ENCODE measurements at places on chromosomes 12 and 14.

- DNase-seq, result no peak
Measured at GRCh38 chr14:50520947-50521815, 11.2 kb downstream of the MAP4K5 start.

DNA sequence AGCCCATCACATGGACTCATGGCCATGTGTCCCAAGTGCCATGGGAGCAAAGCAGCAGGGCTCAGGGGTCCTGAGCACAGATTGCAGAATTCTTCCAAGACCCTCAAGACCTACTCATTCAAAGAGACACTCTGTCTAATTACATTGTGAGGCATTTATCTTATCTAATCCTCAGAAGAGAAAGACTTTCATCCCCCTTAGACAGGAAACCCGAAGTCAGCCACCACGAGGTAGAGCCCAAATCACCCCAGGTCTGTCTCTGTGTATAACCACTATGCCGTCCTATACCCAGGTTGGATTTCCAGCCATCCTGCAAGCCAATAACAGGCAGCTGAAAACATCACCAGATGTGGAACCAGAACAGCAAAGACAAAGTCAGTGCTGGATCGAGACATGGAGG is 8.9 kb upstream of the BCL11B start:
- no peak for DNase-seq

GRCh38 chr14:45819107-45819506 is 566.1 kb upstream of the MIS18BP1 start:
- DNase-seq, result no peak

DNA sequence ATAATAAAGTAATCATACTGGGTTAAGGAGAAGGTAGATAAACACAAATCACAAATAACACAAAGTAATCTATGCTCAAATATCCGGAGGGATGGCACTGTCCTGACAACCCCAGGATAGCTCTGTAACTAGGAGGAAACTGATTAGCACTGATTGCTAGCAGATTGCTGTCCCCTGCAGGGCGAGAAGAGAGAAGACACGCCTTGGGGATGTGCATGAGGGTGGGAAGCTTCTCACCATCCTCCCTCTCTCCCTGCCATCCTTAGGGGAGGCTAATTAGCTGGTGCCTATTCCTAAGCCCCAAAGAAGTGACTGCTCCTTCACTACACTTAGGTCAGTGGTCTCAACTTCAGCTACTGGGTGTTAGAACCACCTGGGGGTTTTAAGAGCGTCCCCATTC is 27.0 kb upstream of the TMEM260 start:
- no peak for DNase-seq

GRCh38 chr14:36852981-36853691 is 191.5 kb downstream of the PAX9 start:
- no peak for DNase-seq

- DNase-seq, result no peak
Measured at GRCh38 chr12:128724468-128725046, 99.2 kb downstream of the SLC15A4 start.

- DNase-seq, result no peak
Measured at GRCh38 chr14:21749306-21749868, 75.8 kb upstream of the OR4E1 start.

DNA sequence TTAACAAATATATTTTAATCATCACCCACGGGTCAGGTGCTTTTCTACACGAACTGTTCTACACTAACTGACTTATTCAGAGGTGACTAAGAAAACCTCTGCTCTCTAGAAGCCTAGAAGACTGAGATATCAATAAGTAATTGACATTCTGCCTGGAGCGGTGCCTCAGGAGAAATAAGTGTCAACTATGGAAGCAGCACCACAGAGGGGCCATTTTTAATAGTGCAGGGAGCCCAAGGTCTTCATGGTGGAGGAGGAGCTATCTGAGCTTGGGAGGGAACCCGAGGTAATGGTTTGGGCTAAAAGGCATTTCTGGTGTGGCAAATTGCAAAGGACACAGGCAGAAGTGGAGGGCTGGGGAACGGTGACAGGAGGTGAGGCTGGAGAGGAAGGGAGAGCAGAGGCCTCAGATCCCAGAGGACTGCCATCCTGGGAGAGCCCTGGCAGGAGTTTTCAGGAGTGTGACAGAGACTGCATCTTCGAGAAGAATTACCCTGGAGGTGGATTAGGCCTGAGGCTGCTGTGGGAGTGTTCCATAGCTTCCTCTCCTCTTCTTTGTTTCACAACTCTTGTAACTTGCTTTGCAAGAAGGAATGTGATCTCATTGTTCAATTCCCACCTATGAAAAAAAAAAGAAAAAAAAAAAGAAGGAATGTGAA is 123.1 kb downstream of the NPAS3 start:
- no peak for DNase-seq

GRCh38 chr12:31626270-31626995 is 33.1 kb upstream of the ETFBKMT start:
- DNase-seq, result no peak

DNA sequence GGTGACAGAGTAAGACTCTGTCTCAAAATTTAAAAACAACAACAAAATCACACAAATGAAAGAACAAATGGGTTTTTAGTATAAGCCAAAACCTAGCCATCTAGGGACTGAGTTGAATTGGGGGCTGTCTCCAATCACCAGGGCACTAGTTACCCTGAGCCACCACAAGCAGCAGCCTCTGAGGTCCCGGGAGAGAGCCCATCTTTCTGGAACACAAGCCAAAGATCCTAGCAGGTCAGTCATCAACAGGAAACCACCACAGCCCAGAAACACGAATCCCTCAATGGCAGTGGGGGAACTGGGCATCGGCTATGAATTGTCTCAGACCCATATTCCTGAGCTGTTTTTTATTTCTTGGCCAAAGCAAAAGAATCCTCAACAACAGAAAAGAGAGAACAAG is 75.3 kb downstream of the KDM2B start:
- no peak for DNase-seq

- no peak for DNase-seq
Measured at GRCh38 chr12:80811957-80812708, 95.4 kb downstream of the MYF5 start.

All from activated CD8-positive, alpha-beta memory T cell treated with anti-CD3 and anti-CD28 coated beads for 1 hour (primary cell).